NCI-H1092 (cell line): ENCODE measurements at places on chromosomes 1 and 21.
A peak's percentile ranks its signal among the peaks of the same experiment; 100 is the strongest.

- DNase-seq: peak; percentile 57
Measured at GRCh38 chr1:31154632-31155215, 85.0 kb downstream of the NKAIN1 start.

DNA sequence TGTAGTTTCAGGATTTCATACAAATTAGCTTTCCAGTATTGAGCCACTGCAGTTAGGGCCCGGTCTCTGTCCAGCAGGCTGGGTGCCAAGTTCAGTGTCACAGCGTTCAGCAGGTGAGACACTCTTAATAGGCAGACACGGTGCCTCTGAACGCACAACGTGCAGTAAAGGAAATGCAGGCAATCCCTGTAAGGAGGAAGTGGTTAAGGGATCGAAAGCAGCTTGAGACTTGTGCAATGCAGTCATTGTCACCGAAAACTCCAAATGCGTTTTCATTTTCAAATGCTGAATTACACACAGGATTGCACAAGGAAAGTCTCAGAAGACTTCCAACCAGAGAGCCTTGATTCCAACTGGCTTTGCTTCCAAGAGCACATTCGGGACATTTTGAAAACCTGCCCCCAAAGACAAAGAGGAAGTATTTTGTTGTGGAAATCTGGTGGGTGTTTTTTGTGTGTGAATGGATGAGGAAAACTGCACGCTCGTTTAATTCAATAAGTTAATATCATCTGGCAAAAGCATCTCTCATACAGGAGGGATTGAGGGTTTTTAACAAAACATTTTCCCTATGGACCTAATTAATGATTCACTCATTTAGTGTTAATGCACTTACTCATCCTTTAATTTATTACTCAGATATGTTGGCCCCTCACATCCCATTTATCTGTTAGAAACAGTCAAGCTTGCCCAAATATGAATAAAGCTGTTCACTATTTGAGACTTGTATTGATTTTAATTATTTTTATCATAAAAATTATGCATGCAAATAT is 61.6 kb downstream of the PTGS2 start:
- DNase-seq: no peak

GRCh38 chr1:156601892-156602291 is 613 bp upstream of the GPATCH4 start:
- no peak for DNase-seq

DNA sequence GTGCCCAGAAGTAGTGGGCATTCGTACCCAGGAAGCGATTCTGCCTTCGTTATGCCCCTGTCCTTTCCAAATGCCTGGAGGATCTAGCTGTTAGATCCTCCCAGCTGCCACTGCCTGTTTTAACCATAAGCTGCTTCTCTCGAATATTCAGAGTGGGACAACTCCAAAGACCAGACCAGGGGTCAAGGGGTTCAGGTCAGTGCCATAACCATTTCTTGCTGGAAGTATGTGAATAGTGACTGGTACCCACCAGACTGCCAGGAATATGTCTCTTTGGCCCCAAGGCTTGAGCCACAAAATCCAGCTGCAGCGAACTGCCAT is 914 bp upstream of the MTF1 start:
- DNase-seq: no peak

DNA sequence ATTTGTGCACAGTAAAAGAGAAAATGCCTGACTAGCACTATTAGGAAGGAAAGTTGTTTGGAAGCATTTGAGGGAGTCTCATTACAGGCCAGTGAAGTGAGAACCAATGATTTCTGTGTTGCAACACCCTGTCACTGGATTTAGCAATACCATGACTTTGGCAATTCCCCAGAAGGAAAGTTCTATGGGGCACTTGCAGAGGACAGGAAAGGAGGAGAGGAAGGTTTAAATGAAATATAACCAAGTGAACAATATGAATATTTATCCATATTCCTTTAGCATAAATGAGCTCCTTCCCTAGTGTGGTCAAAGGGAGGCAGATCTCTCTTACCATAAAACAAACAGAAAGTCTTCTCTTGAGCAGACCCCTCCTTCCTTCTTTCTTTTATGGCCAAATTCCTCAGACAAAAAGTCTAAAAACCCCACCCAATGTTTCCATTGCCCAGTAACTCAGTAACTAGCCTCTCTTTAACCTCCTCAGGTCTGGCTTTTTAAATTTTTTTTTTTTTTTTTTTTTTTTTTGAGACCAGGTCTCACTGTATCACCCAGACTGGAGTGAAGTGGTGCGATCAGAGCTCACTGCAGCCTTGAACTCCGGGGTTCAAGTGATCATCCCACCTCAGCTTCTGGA is 5.5 kb downstream of the TLR5 start:
- no peak for DNase-seq

DNA sequence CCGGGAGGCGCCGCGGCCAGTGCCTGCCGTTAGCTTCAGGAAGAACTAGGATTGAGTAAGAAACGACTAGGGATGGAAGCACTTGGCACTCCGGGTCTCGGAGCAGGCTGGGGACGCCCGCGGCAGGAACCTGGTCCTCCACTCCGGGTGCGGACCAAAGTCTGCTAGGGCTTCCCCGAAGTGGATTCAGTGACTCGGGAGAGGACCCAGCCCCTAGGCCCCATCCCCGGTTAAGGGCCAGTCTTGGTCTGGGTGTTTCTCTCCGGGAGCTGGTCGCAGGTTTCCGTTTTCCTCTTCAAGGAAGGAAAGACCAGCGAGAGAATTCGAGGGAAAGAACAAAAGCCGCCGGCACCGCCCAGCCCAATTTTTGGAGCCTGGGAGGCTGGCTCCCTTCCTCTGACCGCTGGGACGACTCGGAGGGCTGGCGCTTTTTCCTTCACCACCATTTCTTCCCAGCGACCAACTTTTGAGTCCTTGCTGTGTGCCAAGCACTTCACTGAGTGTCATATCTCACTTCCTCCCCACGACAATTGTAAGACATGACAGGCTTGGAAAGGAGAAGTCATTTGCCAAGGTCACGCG is 16.8 kb upstream of the STMN1 start:
- DNase-seq: peak; percentile 65

DNA sequence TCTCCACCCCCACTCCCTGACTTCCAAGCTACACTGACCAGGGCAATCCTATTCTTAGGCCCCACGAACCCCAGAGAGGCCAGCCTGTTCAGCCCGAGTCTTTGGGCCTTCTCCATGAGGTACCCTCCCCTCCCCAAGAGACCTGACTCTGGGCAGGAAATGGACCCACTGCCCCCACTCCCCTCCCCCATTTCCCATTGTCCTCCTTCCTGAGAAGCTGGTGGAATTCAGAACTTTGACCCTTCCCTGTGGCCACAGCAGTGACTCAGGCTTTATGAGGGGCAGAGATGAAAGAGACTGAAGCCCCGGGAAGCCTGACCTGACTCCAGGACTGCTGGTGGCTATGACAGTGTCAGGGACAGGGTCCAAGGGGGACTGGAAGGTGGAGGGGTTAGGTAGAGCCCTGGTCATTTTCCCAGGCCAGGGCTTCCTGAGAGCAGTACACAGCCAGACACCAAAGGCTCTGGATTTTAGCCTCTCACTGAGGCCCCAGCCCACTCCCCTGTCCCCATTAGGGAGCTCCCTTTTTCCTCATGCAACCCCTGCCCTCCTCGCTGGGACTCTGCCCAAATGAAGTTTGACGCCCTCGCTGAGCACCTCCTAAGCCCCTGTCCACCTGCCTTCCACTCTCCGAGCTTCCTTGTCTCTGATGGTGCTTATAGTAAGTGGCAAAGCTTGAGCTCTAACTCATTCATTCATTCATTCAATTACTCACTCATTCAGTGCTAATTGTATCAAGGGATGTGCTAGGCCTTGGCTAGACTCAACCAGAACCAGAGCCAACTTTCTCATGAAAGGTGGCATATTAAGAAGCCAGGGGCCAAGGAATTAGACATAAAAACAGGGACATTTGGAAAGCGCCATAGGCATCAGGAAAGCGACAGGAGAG is 3.0 kb downstream of the CRYBG2 start:
- DNase-seq: no peak

DNA sequence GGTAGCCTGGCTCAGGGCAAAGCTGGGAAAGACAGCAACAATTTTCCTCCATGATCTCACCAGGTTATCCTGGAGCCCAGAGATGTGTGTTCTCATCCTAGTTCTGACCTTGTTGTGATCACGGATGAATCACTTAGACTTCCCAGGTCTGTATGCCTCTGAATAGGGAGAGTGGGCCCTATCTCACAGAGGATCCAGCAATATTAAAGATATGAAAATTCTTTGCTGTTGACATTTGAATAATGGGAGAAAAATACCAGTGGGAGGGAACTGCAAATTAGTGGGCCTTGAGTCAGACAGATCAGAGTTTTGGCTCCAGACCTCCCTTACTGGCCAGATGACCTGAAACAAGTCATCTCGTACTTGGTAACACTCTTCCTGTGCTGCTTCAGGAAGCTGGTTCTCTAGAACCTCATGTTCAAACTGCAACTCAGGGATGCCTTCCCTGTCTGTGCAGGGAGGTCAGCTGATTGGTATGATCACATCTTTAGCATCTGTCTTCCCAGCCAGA is 32.8 kb upstream of the RNF19B start:
- DNase-seq: no peak

- no peak for DNase-seq
Measured at GRCh38 chr1:234868296-234869147, 258.5 kb upstream of the IRF2BP2 start.

- DNase-seq: no peak
Measured at GRCh38 chr1:33358114-33358794, 37.4 kb upstream of the A3GALT2 start.

GRCh38 chr21:39873687-39874086 is 6.4 kb downstream of the PCP4 start:
- no peak for DNase-seq

GRCh38 chr1:85484264-85484663 is 19.3 kb upstream of the DDAH1 start:
- no peak for DNase-seq

DNA sequence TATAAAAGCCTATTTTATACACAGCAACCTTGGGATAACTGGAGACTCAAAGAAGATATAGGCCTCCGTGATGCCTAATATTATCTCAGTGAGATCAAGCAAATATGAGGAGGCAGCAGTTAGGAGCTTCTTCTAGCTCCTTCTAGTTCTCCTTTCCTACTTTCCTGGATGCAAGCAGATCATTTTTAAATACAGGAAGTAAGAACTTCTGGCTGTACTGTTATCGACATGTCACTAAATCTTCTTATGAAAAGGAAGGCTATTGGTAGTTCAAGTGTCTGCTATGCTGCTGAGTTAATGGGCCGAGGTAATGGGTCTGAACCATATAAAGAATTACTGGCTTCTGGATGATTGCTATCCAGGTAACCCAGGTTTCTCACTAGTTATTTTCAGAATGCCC is 15.9 kb downstream of the HSPA13 start:
- DNase-seq: no peak

- DNase-seq: peak; percentile 62
Measured at GRCh38 chr21:43323244-43324005, 103.5 kb downstream of the SIK1 start.

GRCh38 chr1:76038287-76039004 is 36.1 kb upstream of the ST6GALNAC3 start:
- no peak for DNase-seq

- DNase-seq: no peak
Measured at GRCh38 chr1:234972411-234973191, 156.0 kb downstream of the TOMM20 start.

- no peak for DNase-seq
Measured at GRCh38 chr1:64126581-64126980, 76.8 kb upstream of the UBE2U start.

- no peak for DNase-seq
Measured at GRCh38 chr1:101174722-101175121, 62.1 kb upstream of the S1PR1 start.

GRCh38 chr1:102546251-102546650 is 549.5 kb upstream of the OLFM3 start:
- DNase-seq: no peak

GRCh38 chr1:222547944-222548671 is at the start of gene HHIPL2:
HHIPL2 (minus strand) TSS chr1:222548104; CDS start chr1:222548044, 60 bp downstream.
- no peak for DNase-seq

DNA sequence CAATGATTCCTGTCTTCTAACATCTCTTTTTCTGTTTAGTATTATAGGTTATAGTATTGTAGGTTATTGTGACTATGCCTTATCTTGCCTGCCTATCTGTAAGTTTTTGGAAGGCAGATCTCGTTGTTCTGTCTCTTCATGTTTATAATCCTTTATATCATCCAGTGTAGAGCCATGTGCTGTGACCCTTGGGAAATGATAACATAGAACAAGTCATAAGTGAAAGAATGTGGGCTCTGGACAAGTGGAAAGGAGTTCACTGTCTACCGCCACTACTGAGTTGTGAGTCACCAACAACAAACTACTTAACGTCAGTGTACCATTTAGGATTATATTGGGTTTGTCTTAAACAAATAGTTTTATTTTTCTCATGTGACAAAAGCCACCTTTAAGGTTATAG is 139.3 kb downstream of the LYPLAL1 start:
- no peak for DNase-seq

- DNase-seq: peak; percentile 38
Measured at GRCh38 chr1:232421143-232421796, 208.7 kb downstream of the SIPA1L2 start.

DNA sequence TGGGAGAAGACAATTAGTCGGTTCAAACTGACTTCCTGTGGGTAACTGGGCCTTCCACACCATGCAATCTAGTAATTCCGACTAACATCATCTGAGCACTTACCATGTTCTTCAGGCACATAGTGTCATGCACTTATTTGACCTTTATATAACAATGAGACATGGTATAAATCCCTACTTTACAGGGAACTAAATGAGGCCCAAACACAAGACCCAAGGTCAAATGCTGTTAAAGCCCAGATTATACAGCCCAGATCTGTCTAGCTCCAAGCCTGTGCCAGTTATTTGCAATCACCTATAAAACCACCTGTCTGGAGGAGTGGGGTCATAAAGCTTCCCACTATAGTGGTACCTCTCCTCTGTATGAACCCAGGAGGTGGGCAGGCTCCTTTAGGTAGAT is 40.8 kb downstream of the JAK1 start:
- DNase-seq: no peak

DNA sequence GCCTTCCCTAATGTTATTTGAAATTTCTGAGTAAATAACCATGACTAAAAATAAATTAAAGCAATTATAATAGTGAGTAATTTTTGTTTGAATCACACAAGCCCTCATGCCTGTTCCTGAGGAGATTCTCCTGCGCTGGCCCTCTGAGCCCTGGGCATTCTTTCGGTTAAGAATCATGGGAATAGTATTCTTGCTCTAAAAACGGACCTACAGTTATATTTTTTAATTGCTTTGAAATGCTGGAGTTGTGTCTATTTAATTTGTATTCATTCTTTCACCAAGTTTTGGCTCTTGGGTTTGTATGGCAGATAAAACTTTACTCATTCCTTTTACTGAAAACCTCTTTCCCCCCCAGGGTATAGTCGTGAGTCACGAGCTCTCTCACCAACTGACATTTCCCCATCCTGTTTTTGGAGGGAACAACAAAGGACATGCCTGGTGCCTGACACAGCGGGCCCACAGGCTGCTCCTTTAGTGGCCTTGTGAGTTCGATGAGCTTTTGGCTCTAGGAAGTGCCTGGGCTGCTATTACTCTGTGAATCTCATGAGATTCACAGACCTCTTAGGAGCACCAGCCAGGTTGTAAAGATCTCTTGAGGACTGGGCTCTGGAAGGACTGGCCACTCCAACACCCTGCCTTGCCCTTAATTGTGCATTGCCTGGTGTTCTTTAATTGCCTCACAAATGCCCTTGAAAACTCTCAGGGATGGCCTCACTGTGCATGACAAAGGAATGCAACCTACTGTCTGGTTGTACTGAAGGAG is 58.6 kb downstream of the DDR2 start:
- no peak for DNase-seq

- no peak for DNase-seq
Measured at GRCh38 chr1:29785554-29785953, 549.2 kb downstream of the PTPRU start.
